Stimulated activated CD8-positive, alpha-beta memory T cell treated with anti-CD3 and anti-CD28 coated beads, Interleukin-15, amount 100 ng/mL, for 48 hours (primary cell): ENCODE measurements at places on chromosomes 4 and X.

DNA sequence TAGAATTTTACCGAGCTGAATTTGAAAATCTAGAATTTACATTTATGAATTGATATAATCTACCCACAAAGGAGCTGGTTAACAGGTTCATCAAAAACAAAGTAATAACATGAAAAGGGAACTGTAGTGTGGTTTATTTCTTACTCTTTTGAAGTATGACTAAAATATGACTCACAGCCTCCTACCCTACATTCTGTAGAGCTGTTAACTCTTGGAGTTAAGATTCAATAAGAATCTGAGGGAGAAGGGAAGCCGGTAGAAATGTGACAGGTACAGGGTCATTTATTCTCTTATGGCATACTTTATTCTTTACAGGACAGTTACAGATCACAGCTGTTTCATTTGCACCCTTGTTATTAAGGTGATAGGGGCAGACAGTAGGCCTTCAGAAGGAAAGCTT lies 132.2 kb upstream of the FAM47B start:
- DNase-seq = no peak

- no peak for DNase-seq
Measured at GRCh38 chr4:101655857-101656256, 134.7 kb upstream of the BANK1 start.

GRCh38 chr4:127856813-127857447 lies 23.8 kb upstream of the PLK4 start:
- DNase-seq = no peak

- no peak for DNase-seq
Measured at GRCh38 chr4:106691749-106692148, 323.2 kb upstream of the GIMD1 start.

- DNase-seq = no peak
Measured at GRCh38 chr4:122591196-122591595, 29.7 kb downstream of the IL21 start.

DNA sequence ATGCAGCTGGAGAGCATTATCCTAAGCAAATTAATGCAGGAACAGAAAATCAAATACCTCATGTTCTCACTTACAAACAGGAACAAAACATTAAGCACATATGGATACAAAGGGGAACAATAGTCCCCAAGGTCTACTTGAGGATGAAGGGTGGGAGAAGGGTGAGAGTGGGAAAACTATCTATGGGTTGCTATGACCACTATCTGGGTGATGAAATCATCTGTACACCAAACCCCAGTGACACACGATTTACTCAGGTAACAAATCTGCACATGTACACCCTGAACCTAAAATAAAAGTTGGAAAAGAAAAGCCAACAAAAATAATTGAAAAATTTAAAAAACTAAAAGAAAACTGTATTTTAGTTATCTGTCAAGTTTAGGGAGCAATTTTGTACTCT lies 5.9 kb downstream of the HPGD start:
- no peak for DNase-seq

- DNase-seq = no peak
Measured at GRCh38 chr4:8581094-8581861, 1.1 kb downstream of the GPR78 start.

DNA sequence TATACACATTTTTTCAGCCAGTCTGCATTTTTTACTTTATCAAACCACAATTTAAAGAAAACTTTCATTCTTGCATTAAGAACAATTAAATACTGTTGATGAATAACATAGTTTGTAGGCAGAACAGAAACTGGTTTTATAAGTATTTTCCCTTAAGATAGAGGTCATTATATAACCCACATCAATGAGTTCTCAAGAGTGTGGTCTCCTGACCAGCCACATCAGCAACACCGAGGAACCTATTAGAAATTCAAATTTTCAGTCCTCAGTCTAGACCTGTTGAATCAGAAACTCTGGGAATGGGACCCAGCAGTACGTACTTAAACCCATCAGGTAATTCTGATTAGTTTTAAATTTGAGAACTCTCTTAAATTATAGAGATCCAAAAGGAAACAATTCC lies 299.6 kb upstream of the ARSJ start:
- no peak for DNase-seq

DNA sequence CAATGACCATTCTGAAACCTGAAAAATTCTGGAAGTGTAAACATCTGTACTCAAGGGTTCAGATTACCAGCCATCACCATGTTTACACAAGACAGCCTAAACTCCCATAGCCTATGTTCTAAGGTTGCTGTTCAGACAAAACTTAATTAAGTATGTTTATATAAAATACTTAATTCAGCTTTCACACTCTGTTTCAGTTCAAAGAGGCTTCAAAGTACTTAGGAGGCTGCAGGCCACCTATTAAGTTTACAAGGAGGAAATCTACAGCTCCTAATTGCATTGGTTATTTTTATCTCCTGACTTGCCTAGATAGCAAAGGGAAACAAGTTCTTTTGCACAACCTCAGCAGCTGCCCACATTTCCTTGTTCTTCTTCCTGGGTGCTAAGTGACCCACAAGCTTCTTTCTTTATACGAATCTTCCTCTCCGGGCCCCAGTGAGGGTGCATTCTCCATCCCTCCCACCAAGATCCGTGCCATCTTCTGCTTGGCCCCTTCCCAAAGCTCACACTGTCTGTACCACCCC lies 2.0 kb downstream of the GAK start:
- no peak for DNase-seq

- peak; percentile 70 for DNase-seq
Measured at GRCh38 chrX:40175511-40176350, 78.0 kb upstream of the BCOR start.

GRCh38 chr4:104559502-104559901 lies 64.8 kb upstream of the CXXC4 start:
- DNase-seq = no peak

DNA sequence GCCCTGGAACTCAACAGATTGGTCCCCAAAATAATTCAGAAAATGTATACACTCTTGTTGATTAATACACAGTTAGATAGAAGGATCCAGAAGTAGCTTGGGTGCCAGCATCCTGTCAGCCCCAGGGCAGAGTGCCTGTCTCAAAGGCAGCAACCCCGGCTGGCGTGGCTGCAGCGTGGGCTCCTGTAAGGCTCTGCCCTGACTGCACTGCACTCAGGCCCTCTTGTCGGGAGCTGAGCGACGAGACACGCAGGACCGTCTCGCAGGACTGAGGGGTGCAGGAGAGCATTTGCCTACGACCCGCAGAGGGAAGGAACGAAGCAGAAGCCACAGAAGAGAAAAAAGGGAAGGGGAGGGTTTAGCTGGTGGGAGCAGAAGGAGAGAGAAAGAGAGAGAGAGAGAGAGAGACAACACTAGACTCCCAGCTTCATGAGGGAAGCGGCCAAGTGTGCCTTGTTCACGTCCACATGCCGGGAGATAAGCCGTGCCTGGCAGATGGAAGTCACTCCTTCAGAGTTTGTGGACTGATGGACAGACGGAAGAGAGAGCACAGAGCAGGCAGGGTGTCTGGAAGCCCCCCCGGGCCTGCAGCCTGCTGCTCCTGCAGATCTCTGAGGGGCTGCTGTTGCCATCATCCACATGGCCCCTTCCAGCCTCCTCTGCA lies 38.7 kb upstream of the HELT start:
- DNase-seq = no peak

GRCh38 chr4:156477636-156478035 lies 494.0 kb downstream of the PDGFC start:
- no peak for DNase-seq

DNA sequence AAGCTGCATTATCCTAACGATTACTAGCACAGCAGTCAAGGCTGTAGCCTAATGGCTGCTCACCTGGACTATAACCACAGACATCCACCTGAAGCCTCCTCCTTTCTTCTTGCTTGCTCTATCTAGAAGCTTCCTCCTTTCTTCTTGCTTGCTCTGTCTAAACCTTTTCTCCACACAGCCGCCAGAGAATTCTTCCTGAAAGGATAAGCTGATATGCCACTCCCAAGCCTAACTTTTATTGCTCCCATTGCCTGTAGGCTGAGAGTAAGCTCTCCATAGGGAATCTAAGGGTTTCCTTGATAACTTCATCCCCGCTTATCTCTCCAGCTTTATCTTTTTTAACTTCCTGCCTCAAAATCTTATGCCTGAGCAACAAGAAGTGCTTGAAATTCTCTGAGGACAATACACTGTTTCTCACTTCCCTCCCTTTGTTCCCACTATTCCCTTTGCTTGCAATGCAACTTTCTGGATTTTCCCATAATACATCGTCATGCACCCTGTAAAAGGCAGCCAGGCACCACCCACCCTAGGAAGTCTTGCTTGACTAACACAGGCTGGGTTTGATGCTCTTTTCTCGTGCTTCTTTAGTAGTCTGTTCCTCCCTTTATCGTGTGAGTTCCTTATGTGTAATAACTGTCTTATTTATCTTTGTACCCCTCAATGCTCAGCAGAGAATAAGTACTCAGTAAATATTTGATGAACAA lies 1.4 kb upstream of the LRIT3 start:
- DNase-seq = no peak

DNA sequence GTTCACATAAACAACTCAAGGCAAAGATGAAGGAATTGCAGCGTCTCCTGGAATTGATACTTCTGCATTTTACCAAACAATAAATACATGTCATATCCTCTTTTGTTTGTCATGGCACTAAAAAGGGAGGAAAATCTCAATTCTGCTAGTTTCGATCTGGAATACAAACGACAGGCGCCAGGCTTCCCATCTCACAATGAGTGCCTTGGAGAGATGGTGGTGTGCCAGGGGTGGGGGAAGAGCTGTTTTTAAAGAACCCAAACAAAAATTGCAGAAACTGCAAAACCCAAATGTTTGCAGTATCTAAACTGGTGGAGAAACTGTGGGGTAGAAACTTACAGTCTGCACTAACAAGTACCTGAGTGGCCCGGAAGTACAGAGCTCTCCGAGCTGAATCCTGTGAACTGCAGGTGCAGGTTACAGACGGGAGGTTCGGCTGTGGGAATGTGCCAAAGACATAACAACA lies 53.0 kb upstream of the KLF3 start:
- no peak for DNase-seq

DNA sequence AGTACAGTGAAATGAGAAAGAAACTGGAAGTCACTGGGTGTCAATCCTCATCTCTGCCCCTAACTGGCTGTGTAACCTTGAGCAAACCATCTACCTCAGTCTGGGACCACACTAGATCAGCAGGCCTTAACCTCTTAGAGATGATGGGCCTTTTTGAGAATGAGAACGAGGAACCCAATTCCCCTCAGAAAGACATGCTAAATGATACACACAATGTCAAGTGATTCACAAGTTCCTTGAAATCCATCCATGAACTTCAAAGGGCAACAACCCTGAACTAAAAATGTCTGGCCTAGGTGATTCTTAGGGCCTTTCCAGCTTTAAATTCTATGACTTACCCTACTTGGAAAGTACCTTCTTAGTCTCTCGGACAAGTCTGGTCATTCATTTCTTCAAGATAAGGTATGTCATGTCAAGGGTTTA lies 47.4 kb downstream of the ACSL4 start:
- no peak for DNase-seq

DNA sequence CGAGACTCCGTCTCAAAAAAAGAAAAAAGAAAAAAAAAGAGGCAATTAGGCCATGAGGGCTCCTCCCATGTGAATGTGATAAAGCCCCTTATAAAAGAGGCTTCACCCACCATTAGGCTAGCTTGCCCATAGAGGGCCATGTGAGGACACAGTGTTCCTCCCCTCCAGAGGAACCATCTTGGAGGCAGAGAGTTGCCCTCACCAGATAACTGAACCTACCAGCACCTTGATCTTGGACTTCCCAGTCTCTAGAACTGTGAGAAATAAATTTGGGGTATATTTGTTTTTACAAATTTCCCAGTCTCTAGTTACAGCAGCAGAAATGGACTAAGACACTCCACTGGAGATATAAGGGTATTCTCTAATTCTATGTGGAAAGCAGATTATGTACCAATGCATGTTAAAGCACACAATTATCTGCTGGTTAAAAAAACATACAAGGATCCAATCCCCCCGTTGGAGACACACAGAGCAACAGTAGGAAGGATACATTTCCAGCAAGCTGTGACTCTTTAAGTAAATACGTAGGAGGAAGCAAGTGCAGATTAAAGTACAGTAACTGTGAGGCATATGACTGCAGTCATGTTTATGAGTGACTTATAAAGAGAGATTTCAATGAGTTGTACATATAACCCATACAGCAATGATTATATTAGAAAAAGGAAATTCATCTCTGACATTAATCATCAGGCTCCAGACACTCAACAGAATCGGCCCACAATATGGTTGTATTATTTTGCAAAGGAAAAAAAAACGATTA lies 21.4 kb downstream of the SH3RF1 start:
- DNase-seq = no peak

- no peak for DNase-seq
Measured at GRCh38 chr4:109079201-109079600, 223.3 kb downstream of the COL25A1 start.

- DNase-seq = no peak
Measured at GRCh38 chrX:67651437-67652142, 107.8 kb downstream of the AR start.

- no peak for DNase-seq
Measured at GRCh38 chr4:140238351-140239056, 84.5 kb upstream of the MAML3 start.

GRCh38 chr4:40546969-40547788 lies 82.5 kb downstream of the RBM47 start:
- no peak for DNase-seq

GRCh38 chr4:6576512-6576911 lies 1.5 kb downstream of the MAN2B2 start:
- no peak for DNase-seq

- DNase-seq = no peak
Measured at GRCh38 chrX:153924149-153924861, 1.8 kb downstream of the ARHGAP4 start.

DNA sequence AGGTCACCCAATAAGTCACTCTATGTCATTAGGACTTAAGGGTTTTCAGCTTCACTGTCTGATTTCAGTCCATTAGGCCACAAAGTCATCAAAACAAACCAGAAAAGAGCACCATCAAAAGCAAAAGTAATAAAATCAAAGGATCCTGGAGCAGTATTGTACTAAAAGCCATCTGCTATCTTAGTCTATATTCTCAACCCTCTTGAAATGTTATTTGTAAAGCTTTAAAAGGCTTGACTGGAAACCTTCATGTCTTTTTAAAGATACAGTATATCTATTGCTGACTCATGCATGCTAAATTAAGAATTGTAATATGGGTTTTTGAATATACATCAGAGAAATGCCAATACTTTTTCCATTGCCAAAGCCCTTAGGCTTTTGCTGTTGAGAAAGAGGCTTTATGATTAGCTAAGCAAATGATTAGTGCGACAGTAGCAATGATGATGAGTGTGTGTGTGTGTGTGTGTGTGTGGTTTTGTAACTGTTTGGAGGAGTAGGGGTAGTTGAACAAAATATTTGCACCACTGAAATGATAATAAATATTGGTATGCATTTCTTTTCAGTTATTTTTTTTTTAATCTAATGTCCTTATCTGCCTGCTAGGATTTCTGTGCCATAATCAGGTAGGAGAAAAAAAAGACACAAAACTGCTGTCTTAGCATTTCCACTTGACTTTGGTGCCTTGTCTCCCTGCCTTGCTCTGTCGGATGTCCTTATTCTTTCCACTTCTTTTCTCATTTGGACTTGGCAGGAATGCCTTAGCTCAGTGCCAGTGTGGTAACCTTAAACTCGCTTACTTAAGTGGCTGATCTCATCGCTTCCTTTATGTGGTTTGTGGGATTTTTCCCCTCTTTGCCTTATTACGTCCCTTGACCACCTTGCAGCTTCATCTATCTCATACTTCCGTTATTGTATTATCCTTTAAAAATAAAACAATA lies 119.7 kb downstream of the PCDH7 start:
- DNase-seq = no peak
